HFFc6 (cell line): ENCODE measurements at places on chromosomes 1 and 21. TPM values are rescaled to one million over a fixed set of nuclear protein-coding genes. Genes with fewer than 3 reads are reported as not detected.

Gene MRPS14
- total RNA-seq: 32.9 to 38.2 TPM (median 33.6 TPM) in 3 replicates

Gene GBP7
- total RNA-seq: not detected in 3 replicates

Gene PLA2G2F
- total RNA-seq: not detected in 3 replicates

Gene PPIE
- 41.0 to 45.8 TPM (median 42.9 TPM) in 3 replicates for total RNA-seq

Gene IGSF9
- total RNA-seq: not detected in 3 replicates

Gene WNT3A
- not detected in 3 replicates for total RNA-seq

Gene A3GALT2
- total RNA-seq: not detected in 3 replicates

Gene HTR6
- not detected in 3 replicates for total RNA-seq

Gene S100A7A
- total RNA-seq: not detected in 3 replicates

Gene CRYZL1
- 25.8 to 30.9 TPM (median 27.0 TPM) in 3 replicates for total RNA-seq

Gene CRP
- not detected in 3 replicates for total RNA-seq

Gene PTGS2
- total RNA-seq: 63.1 to 164 TPM (median 159 TPM) in 3 replicates

Gene LEPR
- total RNA-seq: 13.5 and 23.3 TPM in 2 replicates

Gene KRTAP12-2
- not detected in 2 replicates for total RNA-seq

Gene GJA9
- total RNA-seq: not detected in 3 replicates

Gene TNFAIP8L2
- not detected in 3 replicates for total RNA-seq

Gene HSD3B1
- not detected in 3 replicates for total RNA-seq

Gene SPRR1B
- total RNA-seq: not detected in 3 replicates

Gene ARHGEF16
- 0.17 TPM in 1 of 2 replicates, not detected in the other for total RNA-seq

Gene CRYBG2
- not detected in 3 replicates for total RNA-seq

Gene CYP4A11
- not detected in 3 replicates for total RNA-seq

Gene DPYD
- 35.9 to 71.1 TPM (median 40.9 TPM) in 3 replicates for total RNA-seq

Gene ERG
- total RNA-seq: not detected in 3 replicates

Gene CLCA4
- total RNA-seq: 0.13 and 0.17 TPM in 2 replicates

Gene DENND2D
- 1.1 and 3.7 TPM in 2 replicates for total RNA-seq

Gene DFFA
- 48.4 to 59.9 TPM (median 49.6 TPM) in 3 replicates for total RNA-seq

Gene CENPS
- 21.7 to 32.8 TPM (median 28.9 TPM) in 3 replicates for total RNA-seq

Gene RSRP1
- 63.5 to 84.3 TPM (median 66.9 TPM) in 3 replicates for total RNA-seq

Gene SEMA6C
- total RNA-seq: 1.3 to 1.5 TPM (median 1.3 TPM) in 3 replicates

Gene CDA
- total RNA-seq: 10.3 and 13.3 TPM in 2 replicates

Gene RXFP4
- not detected in 3 replicates for total RNA-seq

Gene OR2L3
- not detected in 2 replicates for total RNA-seq
